ENCODE measurements at places on chromosomes 3 and 15.

DNA sequence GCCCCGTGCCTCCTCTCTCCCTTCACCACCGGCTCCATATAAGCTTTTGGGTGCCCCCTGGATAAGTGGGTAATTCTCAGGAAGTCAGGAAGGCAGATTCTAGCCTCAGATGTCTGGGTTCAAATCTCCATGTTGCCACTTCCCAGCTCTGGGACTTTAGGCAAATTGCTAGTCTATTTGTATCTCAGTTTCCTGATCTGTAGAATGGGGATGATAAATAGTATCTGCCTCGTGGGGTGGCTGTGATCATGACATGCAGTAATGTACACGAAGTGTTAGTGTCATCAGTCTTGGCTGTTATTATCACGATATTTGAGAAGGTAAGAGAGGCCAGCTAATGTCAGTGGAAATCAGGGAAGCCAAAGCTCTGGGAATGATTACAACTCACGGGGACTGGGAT is 43.3 kb downstream of the MUC4 start:
- DNase-seq: no peak

DNA sequence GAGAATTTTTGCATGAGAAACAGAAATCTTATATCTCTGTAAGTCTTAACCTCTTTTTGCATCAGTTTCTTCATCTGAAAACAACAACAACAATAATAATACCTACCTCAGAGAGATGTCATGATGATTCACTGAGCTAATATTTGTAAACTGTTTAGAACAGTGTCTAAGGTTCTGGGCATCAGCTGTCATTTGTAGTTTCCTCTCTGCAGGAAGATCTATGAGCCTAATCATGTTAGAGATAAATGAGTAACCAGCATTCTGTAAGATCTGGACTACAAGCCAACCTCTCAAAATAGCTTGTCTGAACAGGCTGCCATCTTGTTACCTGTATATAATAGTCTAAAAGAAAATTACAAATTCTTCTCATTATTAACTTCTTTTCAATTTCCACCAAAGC is 383.0 kb upstream of the RORA start:
- no peak for DNase-seq

DNA sequence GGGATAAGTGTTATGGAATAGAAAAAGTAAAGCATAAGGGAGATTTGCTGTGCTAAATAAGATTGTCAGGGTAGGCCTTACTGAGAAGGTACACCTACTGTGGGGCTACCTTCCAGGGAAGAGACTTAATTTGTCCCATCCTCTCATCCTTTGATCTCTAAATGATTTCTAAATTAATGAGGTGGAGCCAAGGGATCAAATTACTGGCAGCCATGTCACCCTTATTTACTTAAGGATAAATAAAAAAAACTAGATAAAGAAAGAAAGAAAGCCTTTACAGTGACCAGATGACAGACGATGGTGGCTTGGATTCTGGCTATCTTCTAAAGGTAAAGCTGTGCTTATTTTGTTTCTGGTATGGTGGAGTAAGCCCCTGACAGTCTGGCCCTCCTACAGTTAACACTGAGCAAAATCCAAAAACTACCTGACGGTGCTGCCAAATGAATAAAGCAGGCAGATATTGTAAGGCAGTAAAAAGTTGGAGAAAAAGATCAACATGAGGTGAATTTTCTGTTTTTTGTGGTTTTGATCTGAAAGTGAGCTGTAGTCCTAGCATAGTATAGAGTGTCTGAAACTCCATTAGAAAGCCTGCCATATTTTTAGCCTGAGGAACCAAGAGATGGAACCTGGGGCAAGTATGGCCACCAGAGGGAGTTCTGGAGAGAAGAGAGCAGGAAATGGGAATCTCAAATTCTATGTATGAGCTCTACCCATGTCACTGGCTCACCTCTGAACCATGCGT is 285.1 kb upstream of the MANF start:
- peak; percentile 70 for DNase-seq

- DNase-seq: no peak
Observed at GRCh38 chr3:127156338-127157050, 36.4 kb upstream of the PRR23E start.

GRCh38 chr3:186225603-186226002 is 116.7 kb upstream of the ETV5 start:
- peak; percentile 42 for DNase-seq

GRCh38 chr15:91845720-91846119 is 7.8 kb upstream of the SLCO3A1 start:
- DNase-seq: no peak

- no peak for DNase-seq
Observed at GRCh38 chr3:151307583-151308488, 8.8 kb downstream of the GPR87 start.

DNA sequence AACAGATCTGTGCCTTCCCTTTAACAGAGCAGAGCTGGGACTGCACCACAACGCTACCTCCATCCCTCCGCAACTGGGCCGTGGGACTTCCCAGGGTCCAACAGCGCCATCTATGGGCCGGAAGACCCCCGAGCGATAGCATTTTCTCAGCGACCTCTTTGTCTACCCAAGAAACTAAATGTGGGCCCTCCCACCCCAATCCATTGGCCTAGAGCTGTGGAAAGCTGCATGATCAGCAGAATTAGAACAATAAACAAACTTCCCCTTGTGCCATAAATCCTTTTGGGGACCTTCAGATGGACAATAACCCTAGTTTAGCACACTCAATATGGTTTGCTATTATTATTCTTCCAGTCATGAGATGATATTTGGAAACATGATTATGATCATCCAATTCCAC is 74.8 kb upstream of the NTRK3 start:
- DNase-seq: peak; percentile 5

DNA sequence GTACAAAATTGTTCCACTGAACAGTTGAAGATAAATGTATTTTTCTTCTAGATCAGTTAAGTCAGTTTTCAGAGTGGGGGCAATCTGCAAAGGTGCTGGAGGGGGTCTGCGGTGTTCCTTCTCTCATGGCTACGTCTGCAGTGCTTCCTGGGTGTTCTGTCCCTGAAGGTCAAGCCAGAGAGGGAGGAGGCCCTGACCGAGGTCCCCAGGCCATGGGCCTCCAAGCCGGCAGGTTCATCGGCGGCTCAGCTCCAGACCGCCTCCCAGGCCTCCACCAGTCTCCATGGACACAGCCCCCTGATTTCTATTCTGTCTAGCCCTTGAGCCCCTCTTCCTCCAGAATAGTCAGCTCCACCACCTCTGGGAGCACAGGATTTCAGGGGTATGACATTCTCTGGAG is 28.5 kb upstream of the TSEN2 start:
- no peak for DNase-seq

DNA sequence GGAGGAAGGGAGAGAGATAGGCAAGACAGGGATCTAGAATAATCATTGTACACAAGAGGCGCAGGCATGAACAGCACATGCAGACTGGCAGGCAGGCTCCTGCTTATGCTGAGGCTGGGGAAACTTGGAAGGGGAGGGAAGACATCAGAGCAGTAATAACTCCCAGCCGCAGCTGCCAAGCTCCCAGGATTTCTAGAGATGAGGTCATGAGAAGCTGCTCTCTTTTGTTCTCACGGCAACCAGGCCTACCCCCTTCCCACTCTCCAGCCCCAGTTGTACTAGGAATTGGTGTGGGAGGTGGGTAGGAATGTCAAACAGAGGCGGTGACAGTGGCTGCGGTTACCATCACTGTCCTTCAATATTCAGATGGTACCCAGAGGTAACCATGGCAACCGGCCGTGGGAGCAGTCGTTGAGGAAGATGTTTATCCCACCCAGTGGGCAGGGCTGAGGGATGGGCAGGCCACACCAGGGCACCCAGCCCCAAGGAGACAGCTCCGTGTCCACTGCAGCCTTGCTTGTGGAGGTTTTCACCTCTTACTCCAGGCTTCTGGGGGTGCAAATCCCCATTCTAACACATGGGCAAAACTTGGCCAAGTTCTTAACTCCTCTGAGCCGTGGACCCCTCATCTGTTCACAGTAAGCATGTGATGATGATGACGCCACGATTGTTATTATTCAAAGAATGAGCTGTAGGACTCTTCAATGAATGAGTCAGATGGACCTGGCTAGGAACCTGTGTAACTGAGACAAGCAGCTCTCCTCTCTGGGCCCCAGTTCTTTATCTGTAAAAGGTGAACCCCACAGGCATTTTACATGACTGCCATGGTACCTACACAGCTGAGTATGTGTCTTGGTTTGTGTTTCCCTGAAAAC is 360.8 kb upstream of the PROK2 start:
- DNase-seq: peak; percentile 40

- DNase-seq: peak; percentile 39
Observed at GRCh38 chr3:162165346-162165745, 668.7 kb downstream of the OTOL1 start.

All from choroid plexus epithelial cell (primary cell).